Transverse colon (tissue), 4 donors: ENCODE measurements at places on chromosomes 6 and 20. TPM values are rescaled to one million over a fixed set of nuclear protein-coding genes. Genes with fewer than 3 reads are reported as not detected.

- DNase-seq, result no peak
Measured at GRCh38 chr6:143286251-143286795, 164.2 kb downstream of the ADAT2 start.

- DNase-seq, result no peak
Measured at GRCh38 chr6:44451803-44452695, 64.5 kb downstream of the CDC5L start.

GRCh38 chr20:1987826-1988225 is 6.0 kb downstream of the PDYN start:
- no peak for DNase-seq

The CDC25B gene
- 20.3 TPM for total RNA-seq

The FILIP1 gene
- total RNA-seq, result 6.0 TPM

DNA sequence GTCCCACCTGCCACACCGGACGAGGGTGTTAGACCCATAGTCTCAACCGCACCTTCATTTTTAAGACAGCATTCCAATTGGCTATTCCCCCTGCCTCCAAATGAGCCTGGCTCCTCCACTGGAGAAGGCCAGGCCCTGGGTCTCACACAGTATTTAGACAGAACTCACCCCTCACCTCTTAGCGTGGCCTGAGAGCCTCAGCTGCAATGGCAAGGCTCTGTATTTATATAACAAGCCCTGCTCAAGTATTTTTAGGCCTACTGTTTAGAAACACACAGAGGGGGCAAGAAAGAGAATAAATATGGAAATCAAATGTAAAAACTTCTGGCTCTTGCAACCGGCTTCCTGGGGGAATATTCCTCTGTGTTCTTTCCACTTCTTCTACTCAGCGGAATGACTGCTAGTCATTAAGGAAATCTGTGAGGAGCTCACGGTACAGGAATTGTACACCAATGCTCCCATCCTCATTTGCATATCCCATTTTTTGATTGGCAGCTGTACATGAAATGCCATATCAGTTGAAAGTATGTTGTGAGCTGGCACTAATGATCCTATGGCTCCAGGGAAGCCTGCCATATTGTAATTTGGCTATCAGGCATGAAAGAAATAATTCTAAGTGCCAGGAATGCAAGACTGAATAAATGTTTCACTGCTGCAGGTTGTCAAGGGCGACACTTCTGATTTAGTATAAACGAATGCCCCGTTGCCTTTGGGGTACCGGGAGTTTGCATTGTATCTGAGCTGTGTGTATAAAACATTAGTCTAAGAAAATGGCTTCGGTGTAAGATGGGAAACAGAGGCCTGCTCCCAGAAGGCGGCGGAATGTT is 207.5 kb downstream of the ZNF217 start:
- no peak for DNase-seq

GRCh38 chr6:111818539-111819226 is 54.6 kb downstream of the FYN start:
- no peak for DNase-seq
